ENCODE measurements at places on chromosomes 11 and 22.

DNA sequence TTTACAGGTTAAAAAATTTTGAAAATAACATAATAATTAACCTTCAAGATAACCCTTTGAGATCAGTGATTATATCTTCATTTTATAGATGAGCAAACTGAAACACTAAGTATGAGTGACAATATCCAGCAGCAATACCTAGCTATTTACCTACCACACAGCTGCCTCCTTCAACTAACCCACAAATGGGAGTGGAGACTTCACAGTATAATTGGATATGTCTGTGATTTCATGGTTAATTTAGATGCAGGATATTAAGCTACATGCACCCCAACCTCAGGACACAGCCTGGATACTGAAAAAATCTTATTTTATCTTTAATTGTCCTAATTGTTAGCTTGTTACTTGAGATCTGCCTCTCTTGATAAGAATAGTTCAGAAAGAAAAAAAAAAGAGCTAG lies 297.2 kb upstream of the ANO5 start:
- no peak for DNase-seq

- no peak for DNase-seq
Observed at GRCh38 chr11:61042961-61043540, 59.2 kb upstream of the CD5 start.

DNA sequence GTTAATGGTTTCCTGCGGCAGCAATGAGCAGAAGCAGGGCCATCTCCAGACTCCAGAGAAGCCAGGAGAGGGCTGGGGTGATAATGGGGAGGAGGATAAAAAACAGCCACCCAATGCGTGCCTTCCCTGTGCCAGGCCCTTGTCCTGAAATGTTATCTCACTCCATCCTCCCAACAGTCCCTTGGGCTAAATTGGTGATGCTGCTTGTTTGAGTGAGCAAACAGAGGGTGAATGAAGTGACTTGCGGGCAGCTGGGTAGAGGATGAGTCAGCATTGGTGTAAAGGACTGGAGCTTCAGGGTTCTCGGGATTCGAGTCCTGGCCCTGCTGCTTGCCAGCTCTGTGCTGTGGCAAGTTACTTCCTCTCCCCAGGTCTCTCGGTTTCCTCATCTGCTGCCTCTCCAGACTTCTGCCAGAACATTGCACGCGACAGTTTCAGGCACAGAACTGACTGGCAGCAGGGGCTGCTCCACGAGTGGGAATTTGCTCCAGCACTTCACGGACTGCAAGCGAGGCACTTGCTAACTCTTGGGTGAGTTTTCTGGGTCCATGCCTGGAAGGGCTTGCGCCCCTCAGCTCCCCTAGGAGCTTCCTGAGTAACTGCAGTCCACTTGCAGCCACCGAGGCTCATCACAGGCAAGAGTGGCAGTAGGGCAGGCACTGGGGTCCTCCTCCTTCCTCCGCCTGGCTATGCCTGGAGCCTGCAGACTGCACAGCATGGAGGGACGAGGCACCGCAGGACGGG lies at the start of gene P2RY6:
Gene P2RY6, plus strand, starts transcription at position 403 of the 744 bp plus-strand sequence. CDS start 24,181 bp downstream, outside the sequence.
- peak; percentile 33 for DNase-seq

- DNase-seq: no peak
Observed at GRCh38 chr11:124915541-124916369, 3.3 kb upstream of the HEPN1 start.

- DNase-seq: no peak
Observed at GRCh38 chr11:57087991-57088390, 93.8 kb upstream of the LRRC55 start.

DNA sequence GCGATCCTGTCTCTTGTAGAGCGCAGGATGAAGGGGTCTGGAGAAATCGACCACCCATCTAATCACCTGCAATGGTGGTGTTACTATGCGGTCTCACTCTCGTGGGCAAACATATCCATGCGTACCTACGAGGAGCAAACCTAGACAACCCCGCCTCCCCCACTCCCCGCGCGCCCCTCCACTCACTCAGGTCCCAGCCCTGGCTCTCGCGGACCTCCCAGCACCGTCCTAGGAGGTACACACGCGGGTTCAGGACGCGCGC lies 887 bp downstream of the TRPC6 start:
- DNase-seq: no peak

- DNase-seq: no peak
Observed at GRCh38 chr11:65066805-65067291, 8.5 kb upstream of the NAALADL1 start.

- DNase-seq: no peak
Observed at GRCh38 chr11:95586155-95586554, 203.4 kb downstream of the FAM76B start.

GRCh38 chr11:131773626-131774025 lies 403.2 kb downstream of the NTM start:
- no peak for DNase-seq

- no peak for DNase-seq
Observed at GRCh38 chr11:13288375-13289029, 10.9 kb downstream of the BMAL1 start.

Measured in GM18507 (cell line).